ENCODE measurements at places on chromosomes 6 and 20.

- DNase-seq: peak; percentile 67
Observed at GRCh38 chr6:14440940-14441781, 323.6 kb downstream of the CD83 start.

DNA sequence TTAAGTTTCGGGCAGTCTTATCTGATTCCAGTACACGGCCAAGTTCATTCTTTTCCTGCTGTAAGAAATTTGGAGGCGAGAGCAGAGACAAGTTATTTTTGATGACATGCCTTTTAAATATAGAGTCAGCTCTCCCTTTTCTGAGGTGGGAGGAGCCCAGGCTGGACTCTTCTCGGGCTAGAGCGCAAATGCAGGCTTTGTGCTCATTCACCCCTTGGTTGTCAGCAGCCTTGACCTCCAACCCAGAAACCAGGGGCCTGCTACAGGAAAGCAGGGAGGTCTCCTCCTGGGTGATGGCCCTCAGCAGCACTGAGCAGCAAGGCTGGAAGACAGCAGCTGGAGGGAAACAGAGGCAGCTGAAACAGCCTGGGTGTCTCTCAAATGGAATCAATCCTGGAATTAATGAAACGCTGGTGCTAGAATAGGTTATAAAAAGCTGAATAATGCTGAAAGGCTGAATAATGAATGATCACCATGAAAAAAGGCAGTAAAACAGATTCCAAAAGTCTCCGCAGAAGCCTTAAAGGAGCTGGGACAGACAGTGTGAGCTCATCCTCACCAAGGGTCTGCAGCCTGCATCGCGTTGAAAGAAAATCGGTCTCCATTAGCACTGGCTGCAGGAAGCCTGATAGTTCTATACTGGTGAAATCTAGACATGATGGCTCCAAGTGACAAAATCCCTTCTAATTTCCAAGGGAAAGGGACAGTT lies 28.2 kb upstream of the ECI2 start:
- no peak for DNase-seq

GRCh38 chr6:41591859-41592502 lies 45.8 kb downstream of the FOXP4 start:
- DNase-seq: peak; percentile 87

DNA sequence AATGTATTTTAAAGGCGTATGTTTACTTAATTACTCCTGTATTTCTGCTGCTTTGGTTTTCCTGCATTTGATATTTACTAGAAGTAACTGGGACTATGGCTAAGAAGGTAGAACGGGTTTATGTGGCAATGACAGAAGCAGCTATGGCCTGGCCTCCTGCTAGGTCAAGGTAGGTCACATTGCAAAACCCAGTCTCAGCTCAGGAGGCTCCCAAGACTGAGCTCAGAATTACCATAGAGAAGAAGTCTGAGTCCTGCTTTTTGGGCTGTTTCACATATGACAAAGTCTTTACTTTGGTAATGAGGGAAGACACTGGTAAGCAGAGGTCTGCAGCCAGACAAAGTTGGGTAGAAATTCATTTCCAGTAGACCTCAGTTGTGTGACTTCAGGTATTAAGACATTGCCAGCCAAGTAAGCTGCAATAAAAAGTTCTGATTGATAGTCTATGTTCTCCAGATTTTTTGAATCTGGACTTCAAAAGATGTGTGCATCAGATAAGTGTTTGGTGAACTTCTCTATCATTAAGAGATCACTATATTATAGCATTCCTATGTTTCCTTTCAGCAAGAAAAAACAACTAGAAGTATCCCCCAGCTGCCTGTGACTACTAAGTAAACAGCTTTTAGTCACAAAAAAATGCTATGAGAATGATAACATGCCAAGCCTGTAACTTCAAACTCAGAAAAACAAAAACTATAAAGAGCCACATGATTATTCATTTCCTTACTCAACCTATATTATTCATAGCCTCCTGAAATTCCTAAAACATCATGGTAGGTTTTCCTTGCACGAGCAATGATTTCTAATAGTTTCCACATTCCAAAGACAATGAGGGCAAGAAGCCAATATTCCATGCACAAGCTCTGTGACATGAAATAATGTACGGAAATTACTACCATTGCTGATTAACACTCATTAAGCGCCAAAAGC lies 312.3 kb downstream of the HAO1 start:
- DNase-seq: peak; percentile 38

DNA sequence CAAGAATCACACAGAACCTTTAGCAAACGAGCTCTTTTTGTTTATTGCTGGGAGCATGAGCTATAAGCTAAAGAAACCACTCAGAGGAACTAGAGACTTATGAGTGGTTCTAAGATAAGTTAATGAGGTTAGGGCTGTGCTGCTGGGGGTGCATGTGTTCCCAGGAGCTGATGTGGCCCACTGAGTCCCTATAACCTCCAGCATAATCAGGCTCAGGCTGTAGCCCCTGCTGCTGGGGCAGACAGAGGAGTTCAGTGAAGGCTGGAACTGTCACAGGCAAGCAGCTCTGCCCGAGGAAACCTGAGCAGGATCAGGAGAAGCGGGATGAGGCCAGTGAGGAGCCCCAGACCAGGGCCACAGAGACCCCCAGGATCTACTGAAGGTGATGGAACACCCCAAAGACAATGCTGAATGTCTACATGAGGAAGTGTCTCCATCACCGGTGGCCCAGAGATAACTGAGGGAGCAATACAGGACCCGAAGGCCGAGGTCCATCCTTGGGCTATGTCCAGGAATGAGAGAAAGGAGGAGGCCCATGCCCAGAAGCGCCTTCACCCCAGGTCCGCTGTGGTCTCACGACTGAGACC lies 17.3 kb downstream of the TUBB2B start:
- no peak for DNase-seq

DNA sequence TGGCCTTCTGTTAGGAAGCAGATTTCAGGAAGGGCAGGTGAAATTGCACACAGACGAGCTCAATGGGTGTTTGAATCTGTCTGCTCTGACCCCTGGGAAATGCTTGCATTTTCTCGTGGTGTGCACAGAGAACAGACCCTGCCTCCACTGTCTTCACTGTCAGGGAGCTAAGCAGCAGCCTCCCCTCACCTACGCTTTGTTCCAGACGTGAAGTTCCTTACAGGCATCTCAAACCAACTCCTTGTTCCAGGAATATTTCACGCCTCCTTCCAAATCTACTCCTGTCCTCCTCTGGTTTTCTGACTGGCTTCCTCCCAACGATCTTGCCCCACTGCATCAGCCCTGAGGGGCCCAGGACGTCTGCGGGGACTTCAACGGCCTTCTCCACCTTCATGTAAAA lies 13.7 kb downstream of the DACT2 start:
- no peak for DNase-seq

DNA sequence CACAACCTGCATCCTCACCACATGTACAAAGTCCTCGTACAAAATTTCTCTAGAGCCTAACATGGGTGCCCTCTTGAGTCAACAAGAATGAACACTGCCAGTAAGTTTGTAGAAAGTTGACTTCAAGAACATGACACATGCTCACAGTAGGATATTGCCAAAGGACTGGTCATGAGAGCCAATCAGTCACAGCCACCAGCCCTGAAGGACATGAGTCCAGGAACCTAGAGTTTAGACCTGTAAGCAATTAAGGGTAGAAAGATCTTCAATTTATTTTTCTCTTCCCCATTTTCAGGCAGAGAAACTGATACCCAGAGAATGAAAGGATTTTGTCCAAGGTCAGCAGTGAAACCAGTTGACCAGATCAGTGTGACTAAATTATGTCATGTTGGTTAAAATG lies 96.1 kb downstream of the MAFB start:
- no peak for DNase-seq

DNA sequence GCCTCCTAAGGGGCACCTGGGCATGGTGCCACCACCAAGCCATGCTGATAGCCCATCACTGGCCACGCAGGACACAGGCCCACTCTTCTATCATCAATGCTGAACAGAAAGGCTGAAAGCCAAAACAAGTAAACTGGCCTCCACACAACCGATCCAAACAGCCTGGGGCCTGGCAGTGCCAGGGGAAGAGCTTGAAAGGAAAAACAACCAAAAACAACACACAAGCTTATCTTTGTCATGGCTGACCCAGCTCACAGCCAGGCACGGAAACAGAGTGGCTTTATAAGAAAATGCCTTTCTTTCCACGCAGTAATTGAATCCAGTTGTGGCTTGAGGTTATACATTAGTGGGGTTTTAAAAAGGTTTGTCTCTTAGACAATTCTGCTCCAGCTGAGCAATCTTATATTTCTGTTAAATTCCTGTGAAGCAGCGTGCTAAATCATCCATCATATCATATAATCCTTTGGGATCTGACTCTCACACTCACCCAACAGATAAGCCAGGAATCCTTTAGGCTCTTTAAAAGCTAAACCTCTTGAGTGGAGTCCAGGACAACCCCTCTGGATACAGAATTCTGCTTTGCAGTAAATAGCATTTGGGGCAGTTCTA lies 65.4 kb upstream of the SLC22A16 start:
- DNase-seq: no peak

DNA sequence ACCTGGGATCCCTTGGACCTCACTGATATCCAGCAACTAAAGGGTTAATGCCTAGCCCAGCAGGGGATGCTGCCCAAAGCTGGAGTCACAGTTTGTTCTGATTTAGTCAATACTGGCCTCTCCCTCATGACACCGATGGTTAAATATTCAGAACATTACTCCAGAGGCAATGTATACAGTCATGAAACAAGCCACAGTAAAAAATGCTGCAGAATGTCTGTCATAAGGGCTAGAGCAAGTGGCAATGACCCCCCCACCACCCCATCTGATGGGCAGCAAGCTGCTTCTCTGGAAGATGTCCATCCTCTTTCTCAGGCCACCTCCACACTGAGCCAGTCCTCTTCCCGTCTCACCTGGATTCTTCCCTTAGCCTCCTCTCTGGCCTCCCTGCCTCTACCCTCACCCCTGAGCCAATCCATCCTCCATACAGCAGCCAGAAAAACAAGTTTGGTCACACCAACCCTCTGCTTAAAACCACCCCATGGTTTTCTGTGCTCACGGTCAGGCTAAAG lies 99.0 kb upstream of the KCNG1 start:
- peak; percentile 57 for DNase-seq

- peak; percentile 2 for DNase-seq
Observed at GRCh38 chr6:155782739-155783459, 327.3 kb upstream of the NOX3 start.

- DNase-seq: peak; percentile 44
Observed at GRCh38 chr6:132247381-132248159, 153.7 kb downstream of the MOXD1 start.

GRCh38 chr20:36214684-36215256 lies 21.5 kb upstream of the AAR2 start:
- DNase-seq: peak; percentile 40

DNA sequence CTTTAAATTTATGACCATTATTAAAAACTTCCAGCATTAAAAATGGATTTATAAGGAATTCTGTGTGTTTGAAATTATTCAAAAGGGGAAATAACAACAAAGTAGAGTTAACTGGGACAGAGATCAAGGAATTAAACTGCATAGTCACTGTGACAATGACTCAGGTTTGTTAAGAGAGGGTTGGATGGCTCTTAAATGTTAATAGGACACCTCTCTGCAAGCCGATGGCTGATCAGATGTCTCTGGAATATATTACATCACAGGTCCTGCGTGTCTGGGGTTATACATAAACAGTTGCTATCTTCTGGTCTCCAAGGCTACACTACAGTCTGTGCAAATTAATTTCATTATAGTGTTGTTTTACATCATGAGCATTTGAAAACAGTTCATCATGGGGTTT lies 574.3 kb downstream of the COL12A1 start:
- DNase-seq: no peak

GRCh38 chr20:3222635-3223600 lies 13.6 kb downstream of the ITPA start:
- no peak for DNase-seq

DNA sequence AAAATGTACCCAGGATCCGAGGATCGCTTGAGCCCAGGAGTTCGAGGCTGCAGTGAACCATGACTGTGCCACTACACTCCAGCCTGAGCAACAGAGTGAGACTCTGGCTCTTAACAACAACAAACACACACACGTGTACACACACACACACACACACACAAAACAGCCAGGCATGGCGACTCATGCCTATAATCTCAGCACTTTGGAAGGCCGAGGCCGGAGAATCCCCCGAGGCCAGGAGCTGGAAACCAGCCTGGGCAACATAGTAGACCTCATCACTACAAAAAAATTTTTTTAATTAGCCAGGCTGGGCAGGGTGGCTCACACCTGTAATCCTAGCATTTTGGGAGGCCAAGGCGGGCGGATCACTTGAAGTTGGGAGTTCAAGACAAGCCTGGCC lies 23.3 kb upstream of the ARFGEF2 start:
- no peak for DNase-seq

DNA sequence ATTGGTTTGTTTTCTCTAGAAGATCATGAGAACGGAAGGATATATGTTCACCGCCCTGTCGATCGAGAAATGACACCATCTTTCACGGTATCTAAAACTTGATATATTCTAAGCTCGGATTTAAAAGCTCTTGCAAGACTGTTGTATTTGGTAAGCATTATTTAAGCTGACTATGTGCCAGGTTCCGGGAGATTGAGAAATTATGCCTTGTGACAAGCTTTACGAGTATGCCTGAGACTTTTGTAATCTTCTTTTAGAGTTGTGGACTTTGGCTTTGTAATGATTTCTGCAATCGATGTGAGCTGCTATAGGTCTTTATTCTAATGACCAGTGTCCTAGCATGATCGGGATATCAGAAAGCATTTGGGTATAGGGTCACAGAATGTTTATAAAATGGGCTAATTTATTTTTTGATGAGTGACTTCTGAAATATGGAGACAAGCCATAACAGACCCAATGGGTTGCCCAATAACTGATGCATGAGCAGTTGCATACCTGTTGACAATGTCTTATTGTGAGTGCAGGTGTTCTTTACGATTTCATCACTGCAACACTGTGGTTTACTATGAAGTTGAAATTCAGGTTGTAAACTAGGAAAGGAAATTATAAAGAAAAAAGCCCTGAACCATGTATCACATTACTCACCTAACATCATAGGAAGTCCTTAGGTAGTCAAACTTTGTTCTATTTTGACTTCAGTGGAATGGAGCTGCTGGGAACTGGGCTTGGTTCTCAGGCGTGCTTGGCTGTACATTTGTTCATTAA lies 14.0 kb downstream of the CDH26 start:
- no peak for DNase-seq

DNA sequence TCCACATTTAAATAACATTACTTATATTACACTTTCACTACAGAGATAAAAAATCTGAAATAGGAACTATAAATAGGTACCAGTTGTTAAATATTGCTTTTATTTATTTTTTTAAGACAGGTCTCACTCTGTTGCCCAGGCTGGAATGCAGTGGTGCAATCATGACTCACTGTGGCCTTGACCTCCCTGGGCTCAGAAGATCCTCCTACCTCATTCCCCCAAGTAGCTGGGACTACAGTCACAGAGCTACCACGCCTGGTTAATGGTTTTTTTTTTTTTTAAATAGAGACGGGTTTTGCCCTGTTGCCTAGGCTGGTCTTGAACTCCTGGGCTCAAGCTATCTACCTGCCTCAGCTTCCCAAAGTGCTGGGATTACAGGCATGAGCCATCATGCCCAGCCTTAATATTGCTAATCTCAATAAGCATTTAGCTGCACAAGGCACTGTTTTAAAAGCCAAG lies 17.3 kb downstream of the EEF1E1 start:
- no peak for DNase-seq

All from AG08395 (cell line).